Hepatocyte (in vitro differentiated cells): ENCODE measurements at places on chromosomes 2 and 18. TPM values are rescaled to one million over a fixed set of nuclear protein-coding genes. Genes with fewer than 3 reads are reported as not detected.

DNA sequence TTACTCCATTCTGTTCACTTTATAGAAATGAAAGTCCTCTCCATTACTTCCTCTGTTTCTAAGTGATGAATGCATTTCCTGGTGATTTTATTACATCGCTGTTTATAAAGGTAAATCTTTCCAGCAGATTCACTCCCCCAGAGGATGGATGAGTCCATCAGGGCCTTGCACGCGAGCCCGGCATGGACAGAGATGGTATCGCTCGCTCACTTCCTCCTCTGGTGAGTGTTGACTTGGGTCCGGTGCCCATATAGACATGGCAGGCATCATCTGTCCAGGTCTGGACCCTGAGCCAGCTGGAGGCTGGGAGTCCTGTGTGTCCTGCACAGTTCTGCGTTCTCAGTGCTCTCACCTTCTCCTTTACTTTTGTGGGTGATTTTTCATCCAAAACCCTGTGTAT lies 733.6 kb upstream of the SALL3 start:
- H3K27ac ChIP-seq, result no peak overlapping the region
- DNase-seq, result no peak
- peaks cover 6% of the 10 kb centered on the region for H3K4me1 ChIP-seq
- H3K36me3 ChIP-seq, result no peaks in the 10 kb centered on the region
- no peaks in the 10 kb centered on the region for H3K27me3 ChIP-seq

GRCh38 chr2:185384822-185385560 lies 353.6 kb upstream of the FSIP2 start:
- peak overlapping the region; percentile 15 for H3K27ac ChIP-seq
- no peaks in the 10 kb centered on the region for H3K36me3 ChIP-seq
- H3K4me1 ChIP-seq, result peaks cover 7% of the 10 kb centered on the region
- H3K27me3 ChIP-seq, result no peaks in the 10 kb centered on the region

DNA sequence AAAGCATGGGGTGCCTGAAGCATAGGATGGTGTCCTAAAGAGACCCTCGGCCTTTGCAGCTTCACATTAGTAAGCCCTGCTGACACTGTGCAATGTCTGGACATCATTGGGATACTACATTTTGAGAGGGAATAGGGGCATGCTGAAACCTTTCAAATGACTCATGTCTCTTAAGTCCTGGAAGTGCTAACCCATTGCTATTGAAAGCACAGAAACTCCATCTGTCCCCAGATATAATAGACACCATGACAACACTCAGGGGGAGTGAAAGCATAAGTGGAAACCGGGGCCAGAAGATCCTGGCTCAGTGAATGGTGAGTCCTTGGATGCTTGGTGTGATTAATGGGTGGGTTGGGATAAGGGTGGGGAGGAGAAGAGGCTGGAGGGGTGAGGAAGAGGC lies 595.5 kb upstream of the ID2 start:
- H3K27ac ChIP-seq, result no peak overlapping the region
- no peaks in the 10 kb centered on the region for H3K27me3 ChIP-seq
- no peak for DNase-seq
- peaks cover 16% of the 10 kb centered on the region for H3K4me1 ChIP-seq
- no peak overlapping the region for H3K4me3 ChIP-seq

Gene YES1
- polyA plus RNA-seq, result 18.4 and 25.2 TPM in 2 replicates

Gene CRYGB
- polyA plus RNA-seq, result not detected in 2 replicates

Gene NEB
- polyA plus RNA-seq, result 0.75 and 3.4 TPM in 2 replicates

DNA sequence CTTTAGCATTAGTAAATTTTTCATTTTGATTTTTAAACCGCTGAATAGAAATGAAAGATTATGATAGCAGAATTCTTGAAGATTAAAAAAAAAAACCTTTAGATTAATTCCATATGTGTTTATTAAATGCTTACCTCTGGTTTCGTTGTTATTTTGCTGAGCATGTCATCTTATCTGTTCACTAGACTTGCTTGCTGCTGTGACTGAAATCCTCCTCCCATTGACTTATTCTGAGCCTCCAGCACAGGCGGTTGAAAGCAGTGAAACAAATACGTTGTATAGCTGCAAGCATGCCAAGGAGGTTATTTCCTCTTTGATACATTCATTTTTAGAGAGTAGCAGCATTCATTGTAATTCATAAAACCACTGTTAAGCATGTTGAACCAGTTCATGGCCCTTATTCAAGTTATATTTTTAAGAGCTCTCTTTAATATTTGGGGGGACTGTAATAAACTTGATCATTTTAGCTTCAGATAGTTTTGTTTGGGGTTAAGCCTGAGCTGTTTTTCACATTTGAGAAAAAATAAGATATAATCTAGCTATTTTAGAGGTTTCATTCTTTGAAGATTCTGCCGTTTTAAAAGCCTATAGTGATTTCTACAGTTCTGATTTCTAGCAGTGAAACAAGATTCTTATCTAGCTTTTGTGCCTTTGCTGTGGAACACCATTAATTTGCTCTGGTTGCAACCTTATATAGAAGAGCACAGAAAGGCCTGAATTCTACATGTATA lies at the start of gene HTR2B:
TSS of gene HTR2B (minus strand) at position 205 of the 731 bp plus-strand sequence. CDS start 1,278 bp downstream, outside the sequence.
- H3K27me3 ChIP-seq, result no peaks in the 10 kb centered on the region
- peak within 1 kb of the TSS; percentile 37 for H3K27ac ChIP-seq
- peaks cover 31% of the 10 kb centered on the region for H3K4me1 ChIP-seq
